ENCODE measurements at places on chromosomes 12 and 14. TPM values are rescaled to one million over a fixed set of nuclear protein-coding genes. Genes with fewer than 3 reads are reported as not detected.

DNA sequence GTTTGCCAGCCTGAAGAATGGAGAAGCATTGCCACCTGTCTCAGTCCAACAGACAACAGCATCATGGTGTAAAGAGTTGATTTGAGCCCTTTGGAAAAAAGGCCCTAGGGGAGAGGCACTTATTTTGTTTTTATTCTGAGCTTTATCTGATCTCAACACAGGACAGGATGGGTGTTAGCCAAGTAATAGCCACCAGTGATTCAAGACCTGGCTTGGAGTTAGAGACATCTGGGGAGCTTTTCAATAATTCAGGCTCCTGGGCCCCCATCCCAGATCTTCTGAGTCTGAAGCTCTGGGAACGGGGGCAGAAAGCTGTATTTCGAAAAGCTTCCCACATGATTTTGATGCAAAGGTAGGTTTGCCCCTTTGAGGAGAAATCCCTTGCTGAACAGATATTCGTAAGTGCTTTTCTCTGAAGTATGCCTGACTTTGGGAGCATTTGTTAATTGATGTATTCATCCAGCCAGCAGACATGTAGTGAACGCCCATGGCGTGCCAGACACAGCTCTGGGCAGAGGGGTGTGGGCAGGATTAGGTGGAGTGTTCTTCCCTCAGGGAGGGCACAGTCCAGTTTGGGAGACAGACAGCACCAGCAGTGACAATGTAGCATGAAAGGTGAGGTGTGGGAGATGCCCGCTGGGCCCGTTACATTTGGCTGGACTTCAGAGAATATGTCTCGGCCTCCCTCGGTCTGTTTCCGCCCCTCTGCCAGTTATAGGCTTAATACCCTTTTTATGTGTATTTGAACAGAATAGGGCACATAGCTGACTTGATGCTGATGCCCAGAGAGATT is 72.5 kb downstream of the TSPAN9 start:
- peaks cover 30% of the 10 kb centered on the region for H3K4me1 ChIP-seq
- no peak overlapping the region for H3K4me3 ChIP-seq
- DNase-seq = no peak

GRCh38 chr12:93894391-93895088 is 217.4 kb downstream of the CRADD start:
- H3K4me3 ChIP-seq = no peak overlapping the region
- no peak for DNase-seq
- no peaks in the 10 kb centered on the region for H3K36me3 ChIP-seq
- peaks cover 14% of the 10 kb centered on the region for H3K4me1 ChIP-seq
- no peaks in the 10 kb centered on the region for H3K27me3 ChIP-seq

DNA sequence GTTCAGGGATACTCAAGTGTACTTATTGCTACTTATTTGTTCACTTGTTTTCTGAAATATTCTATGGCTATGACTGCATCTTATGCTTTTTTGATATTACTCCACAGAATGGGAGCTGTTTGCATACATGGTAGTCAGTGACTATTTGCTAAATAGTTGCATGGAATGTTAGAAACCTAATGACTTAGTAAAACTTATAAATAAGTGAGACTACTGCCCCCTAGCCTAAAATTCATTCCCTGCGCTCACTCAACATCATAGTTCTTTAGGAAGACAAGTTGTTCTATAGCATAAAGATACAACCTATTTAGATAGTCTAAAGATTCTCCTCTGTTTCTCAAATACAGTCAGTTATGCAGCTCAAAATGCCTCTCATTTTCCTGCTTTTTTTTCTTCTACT is 305.5 kb downstream of the CEP128 start:
- H3K36me3 ChIP-seq = no peaks in the 10 kb centered on the region
- H3K27me3 ChIP-seq = no peaks in the 10 kb centered on the region
- H3K4me1 ChIP-seq = no peaks in the 10 kb centered on the region
- no peak overlapping the region for H3K27ac ChIP-seq
- no peak for DNase-seq

ZNF740 gene
- total RNA-seq = 59.6 TPM

DNA sequence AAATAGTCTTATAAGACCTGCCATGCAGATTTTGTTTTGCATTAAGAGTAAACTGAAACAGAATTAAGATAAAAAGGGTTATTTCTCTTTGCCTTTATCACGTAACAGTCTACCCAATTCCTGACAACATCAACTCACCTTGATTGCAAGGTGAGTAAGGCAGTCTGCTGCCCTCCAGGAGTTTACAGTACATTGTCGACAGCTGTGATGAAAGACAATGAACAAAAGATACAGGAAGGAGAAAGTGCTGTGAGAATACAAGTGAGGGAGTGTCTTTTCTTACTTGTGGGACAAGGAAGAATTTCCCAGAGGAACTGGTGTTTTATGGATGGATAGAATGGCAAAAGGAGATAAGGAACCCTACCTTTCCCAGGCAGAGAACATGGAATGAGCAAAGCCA is 101.0 kb downstream of the RTN1 start:
- DNase-seq = no peak
- H3K36me3 ChIP-seq = no peaks in the 10 kb centered on the region
- peaks cover 10% of the 10 kb centered on the region for H3K4me1 ChIP-seq
- no peak overlapping the region for H3K27ac ChIP-seq
- H3K4me3 ChIP-seq = no peak overlapping the region
- H3K27me3 ChIP-seq = no peaks in the 10 kb centered on the region

DNA sequence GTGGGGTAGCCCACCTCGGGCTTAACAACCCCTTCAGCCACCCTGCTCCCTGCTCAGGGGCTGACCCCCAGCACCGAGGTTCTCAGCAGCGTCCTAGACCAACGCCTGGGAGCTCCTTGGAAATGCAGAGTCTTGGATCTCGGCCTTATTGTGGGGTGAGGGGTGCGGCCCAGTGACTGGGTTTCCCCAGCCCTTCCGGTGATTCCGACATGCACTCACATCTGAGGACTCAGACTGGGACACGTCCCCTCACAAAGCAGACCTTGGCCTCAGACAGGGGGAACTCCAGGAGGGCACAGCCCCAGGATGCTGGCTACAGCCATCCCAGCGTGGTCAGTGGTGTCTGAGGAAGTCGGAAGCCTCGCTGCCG is 117.7 kb downstream of the RFLNA start:
- no peak overlapping the region for H3K27ac ChIP-seq
- no peak overlapping the region for H3K4me3 ChIP-seq
- H3K36me3 ChIP-seq = peaks cover 7% of the 10 kb centered on the region
- DNase-seq = no peak

GRCh38 chr12:14643251-14643650 is 53.1 kb downstream of the GUCY2C start:
- H3K4me3 ChIP-seq = no peak overlapping the region
- H3K36me3 ChIP-seq = no peaks in the 10 kb centered on the region
- no peaks in the 10 kb centered on the region for H3K4me1 ChIP-seq

MYH7 gene
- total RNA-seq = not detected

NKX2-1 gene
- not detected for total RNA-seq

TMCC3 gene
- total RNA-seq = 3.8 TPM

AEBP2 gene
- 35.2 TPM for total RNA-seq

SAMD15 gene
- total RNA-seq = 7.8 TPM

DNA sequence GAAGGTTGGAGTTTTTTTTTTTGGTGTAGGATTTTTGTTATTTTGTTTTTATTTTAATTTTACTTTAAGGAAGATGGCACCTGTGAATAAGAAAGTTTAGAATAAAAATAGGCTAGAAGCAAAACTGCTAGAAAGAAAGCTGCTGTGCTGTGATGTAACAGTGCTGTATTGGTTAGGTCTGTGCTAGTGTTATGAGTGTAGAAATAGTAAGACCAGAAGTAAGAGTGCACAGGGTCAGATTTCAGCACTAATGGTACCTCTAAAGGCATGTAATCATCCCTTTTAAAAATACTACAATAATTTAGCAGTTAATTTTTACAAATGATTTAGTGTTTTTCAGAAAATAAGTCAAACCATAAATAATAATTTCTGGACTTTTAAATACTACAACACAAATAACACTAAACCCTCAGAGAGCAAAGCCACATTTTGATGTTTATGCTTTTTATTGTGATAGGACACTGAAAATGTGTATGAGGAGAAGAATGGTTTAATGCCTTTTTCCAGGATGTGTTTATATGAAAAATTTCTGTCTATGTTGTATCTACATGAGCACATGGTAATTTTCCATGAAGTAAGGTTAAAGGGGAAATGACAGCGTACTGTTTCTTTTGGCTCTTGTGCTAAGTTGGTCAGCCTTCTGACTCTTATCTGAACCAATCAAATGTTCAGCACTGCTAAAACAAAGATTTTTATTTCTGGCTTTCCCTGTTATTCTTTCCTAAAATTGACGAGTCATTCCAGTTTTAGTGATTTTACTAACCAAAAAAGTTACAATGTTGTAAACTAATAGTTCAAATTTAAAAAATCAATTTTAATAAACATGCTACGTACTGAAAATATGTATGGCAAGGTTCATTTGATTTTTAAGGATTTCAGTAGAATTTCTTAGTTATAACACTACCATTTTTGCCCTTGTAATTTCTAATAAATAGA is 96.1 kb downstream of the PPHLN1 start:
- no peaks in the 10 kb centered on the region for H3K27me3 ChIP-seq
- no peaks in the 10 kb centered on the region for H3K36me3 ChIP-seq
- H3K27ac ChIP-seq = peak overlapping the region; percentile 75
- no peak for DNase-seq
- no peak overlapping the region for H3K4me3 ChIP-seq

- no peak overlapping the region for H3K4me3 ChIP-seq
- DNase-seq = no peak
- no peak overlapping the region for H3K27ac ChIP-seq
- H3K36me3 ChIP-seq = peaks cover 3% of the 10 kb centered on the region
- no peaks in the 10 kb centered on the region for H3K27me3 ChIP-seq
Measured at GRCh38 chr12:10341892-10342509, 34.3 kb downstream of the KLRD1 start.

DNA sequence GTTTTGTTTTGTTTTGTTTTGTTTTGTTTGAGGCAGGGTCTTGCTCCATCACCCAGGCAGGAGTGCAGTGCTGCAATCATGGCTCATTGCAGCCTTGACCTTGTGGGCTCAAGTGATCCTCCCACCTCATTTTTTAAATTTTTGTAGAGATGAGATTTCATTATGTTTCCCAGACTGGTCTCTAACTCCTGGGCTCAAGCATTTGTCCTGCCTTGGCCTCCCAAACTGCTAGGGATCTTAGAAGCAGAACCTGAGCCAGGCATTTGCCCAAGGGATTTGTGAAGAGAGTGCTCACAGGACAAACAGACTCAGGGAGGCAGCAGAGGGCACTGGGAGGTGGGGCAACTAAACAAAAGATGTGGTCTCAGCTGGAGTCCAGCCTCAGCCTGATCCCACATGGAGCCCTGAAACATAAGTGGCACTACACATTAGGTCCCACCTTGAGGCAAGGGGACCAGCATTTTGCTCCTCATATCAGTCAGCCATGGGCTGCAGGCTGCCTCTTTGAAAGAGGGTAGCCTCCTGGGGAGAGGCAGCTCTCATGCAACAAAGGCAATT is 86.2 kb upstream of the CMKLR1 start:
- no peak for DNase-seq
- H3K4me1 ChIP-seq = no peaks in the 10 kb centered on the region
- peaks cover 12% of the 10 kb centered on the region for H3K27me3 ChIP-seq
- peak overlapping the region; percentile 91 for H3K27ac ChIP-seq
- no peaks in the 10 kb centered on the region for H3K36me3 ChIP-seq

CMKLR1 gene
- 0.32 TPM for total RNA-seq

CEP170B gene
- total RNA-seq = 14.0 TPM

- H3K27ac ChIP-seq = peak overlapping the region; percentile 45
- H3K4me1 ChIP-seq = peaks cover 4% of the 10 kb centered on the region
- DNase-seq = no peak
- no peak overlapping the region for H3K4me3 ChIP-seq
- peaks cover 54% of the 10 kb centered on the region for H3K27me3 ChIP-seq
Measured at GRCh38 chr14:104852280-104852663, 12.8 kb upstream of the CEP170B start.

DNA sequence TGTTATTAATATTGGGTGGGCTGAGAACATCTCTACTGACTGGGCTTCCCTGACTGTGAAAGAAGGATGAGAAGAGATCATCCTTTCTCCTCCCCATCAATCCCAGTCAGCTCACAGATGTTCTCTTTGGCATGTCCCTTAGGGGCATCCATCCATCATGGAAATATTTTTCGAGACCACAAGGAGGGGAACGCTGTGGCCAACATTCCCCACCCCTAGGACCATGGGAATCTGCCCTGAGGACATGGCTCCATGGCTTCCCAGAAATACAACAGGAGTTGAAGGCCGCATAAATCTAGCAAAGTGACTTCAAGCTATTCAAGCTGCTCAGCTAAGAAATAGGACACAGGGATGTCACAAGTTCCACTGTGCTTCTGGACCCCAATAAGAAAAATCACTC is 456.8 kb downstream of the MED13L start:
- DNase-seq = no peak
- H3K36me3 ChIP-seq = no peaks in the 10 kb centered on the region
- no peak overlapping the region for H3K27ac ChIP-seq
- no peak overlapping the region for H3K4me3 ChIP-seq
- no peaks in the 10 kb centered on the region for H3K4me1 ChIP-seq
- H3K27me3 ChIP-seq = peaks cover 57% of the 10 kb centered on the region

DNA sequence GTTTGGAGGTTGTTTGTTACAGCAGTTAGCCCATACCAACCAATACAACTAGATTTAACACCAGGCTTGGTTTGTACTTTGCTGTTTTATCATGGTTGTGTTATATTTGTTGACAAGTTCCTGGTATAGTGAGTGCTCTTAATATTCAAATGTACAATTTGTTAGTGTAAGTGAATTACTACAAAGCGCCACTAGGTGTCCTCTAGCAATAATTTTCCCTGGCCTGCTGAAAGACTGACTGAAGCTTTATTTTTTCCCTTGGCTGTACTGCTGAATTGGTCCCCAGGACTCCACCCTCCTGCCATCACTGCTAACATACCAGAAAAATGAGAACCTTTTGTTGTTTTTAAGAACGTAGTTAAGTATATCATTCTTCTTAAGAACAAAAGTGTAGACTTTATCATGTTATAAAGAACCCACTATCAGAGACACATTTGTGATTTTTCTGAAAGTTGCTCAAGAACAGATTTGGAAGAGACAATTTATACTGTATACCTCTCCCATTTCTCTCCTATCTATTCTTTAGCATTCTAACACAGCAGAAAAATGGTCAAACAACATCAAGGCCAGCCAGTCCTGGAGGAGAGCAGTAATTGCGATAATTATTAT is 75.3 kb upstream of the FAR2 start:
- no peak overlapping the region for H3K27ac ChIP-seq
- no peak overlapping the region for H3K4me3 ChIP-seq
- no peaks in the 10 kb centered on the region for H3K36me3 ChIP-seq
- H3K27me3 ChIP-seq = no peaks in the 10 kb centered on the region
